ENCODE measurements at places on chromosomes 7 and 10.

GRCh38 chr7:138974675-138975292, 6.4 kb downstream of the KIAA1549 start:
- DNase-seq: no peak

- DNase-seq: no peak
These were observed 242.3 kb downstream of the DYNC1I1 start for GRCh38 chr7:96014617-96015016.

DNA sequence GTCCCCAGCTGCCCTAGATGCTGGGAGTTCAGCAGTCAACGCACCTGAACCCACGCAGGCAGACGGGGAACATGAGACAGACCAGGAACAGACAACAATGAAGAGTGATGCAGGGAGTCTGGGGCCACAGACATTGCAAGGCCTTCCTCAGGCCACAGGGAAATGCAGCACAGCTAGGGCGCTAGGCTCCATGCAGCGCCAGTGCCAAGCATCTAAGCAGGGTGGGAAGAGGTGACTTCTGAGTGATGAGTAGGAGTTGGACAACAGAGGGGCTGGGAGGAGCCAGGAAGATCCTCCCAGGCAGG, 7.7 kb upstream of the RET start:
- no peak for DNase-seq

- no peak for DNase-seq
These were observed 63.2 kb upstream of the PODXL start for GRCh38 chr7:131619336-131620305.

DNA sequence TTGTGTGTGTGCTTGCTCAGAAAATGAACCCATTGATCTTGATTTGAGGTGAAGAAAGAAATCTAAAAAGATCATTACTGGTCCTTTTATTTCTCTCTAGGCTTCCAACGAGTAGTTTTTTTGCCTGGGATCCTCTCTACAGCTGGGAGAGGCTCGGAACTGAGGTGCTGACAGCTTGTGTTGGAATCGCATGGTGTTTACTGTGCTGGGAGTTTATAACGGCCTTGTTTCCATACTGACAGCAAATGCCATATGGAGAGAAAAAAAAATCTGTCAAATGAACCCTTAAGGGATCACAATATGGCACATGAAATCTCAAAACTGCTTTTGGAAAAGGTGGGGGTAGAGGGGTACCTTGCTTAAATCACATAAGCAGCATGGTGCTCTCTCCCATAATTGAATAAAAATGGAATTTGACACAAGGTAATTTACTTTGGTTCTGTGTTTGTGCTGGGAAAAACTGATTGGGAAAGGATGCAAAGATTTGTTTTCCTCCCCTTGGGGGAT, 165.0 kb downstream of the RGS10 start:
- no peak for DNase-seq

- no peak for DNase-seq
These were observed 29.2 kb downstream of the SORBS1 start for GRCh38 chr10:95531994-95532399.

- no peak for DNase-seq
These were observed 403.5 kb downstream of the SUGCT start for GRCh38 chr7:40538281-40538680.

DNA sequence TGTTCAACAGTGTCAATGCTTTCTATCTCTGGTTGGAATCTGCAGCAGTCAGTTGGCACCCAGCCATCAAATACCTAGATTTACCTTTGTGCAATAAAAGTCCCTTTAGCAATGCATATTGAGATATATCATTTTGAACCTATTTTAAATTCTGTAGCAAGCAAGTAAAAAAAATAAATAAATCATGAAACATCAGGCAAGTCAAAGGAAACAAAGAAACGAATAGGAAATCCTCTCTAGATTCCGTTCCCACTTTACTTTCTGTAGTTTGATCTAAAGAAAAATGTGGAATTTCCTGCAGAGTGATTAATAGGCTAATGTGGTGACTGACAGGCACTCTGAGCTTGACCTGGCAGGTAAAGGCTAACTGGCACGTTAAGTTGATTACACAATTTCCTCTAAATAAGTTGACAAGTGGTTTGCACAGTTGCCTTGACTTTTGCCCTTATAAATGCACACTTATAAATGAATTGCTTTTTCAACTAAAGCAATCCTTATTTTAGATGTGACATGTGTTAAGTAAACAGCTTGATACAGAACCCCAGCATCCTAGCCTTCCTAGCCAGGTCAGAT, 208.1 kb upstream of the TCF7L2 start:
- DNase-seq: no peak

- no peak for DNase-seq
These were observed 183.4 kb downstream of the SORCS3 start for GRCh38 chr10:104824380-104825006.

DNA sequence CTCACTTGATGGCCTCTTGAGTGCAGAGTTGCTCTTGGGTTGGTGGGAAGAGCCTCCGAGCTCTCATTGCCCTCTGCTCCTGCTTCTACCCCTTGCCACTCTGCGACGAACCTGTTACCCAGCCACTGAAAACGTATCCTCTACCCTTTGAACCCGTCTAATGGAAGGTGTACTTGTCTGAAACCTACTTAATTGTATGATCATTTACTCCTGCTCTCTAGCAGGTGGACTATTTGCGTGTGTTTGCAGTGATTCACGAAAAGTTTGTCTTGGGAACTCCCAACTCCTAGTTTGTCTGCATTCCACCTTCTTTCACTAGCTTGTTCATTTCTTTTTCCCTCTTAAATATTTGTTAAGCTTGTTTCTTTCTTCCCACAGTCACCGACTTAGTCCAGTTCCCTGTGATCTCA, 503 bp downstream of the CROT start:
- DNase-seq: no peak

GRCh38 chr10:78600740-78601139, 468.0 kb upstream of the ZMIZ1 start:
- no peak for DNase-seq

- no peak for DNase-seq
These were observed 80.6 kb downstream of the ZEB1 start for GRCh38 chr10:31399631-31400030.

DNA sequence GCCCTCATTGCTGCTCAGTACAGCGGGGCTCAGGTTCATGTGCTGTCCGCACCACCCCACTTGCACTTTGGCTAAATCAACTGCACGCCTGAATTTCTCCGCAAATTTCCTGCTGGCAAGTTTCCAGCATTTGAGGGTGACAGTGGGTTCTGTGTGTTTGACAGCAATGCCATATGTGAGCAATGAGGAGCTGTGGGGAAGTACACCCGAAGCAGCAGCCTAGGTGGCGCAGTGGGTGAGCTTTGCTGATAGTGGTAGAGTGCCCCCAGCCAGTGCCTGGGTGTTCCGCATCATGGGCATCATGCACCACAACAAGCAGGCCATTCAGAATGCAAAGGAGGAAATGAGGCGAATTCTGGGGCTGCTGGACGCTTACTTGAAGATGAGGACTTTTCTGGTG, 103.9 kb upstream of the POT1 start:
- no peak for DNase-seq

GRCh38 chr7:105643384-105643783, 62.1 kb upstream of the EFCAB10 start:
- no peak for DNase-seq

GRCh38 chr7:85516675-85517074, 329.8 kb upstream of the SEMA3D start:
- no peak for DNase-seq

Measured in GM12864 (cell line).